Brain (organoid and tissue), 16 donors: ENCODE measurements at places on chromosomes 6 and 20. TPM values are rescaled to one million over a fixed set of nuclear protein-coding genes. Genes with fewer than 3 reads are reported as not detected.
A peak's percentile ranks its signal among the peaks of the same experiment; 100 is the strongest.

GRCh38 chr20:16301986-16302385 is 271.3 kb downstream of the KIF16B start:
- no peak for DNase-seq

GRCh38 chr6:1679688-1680068 is 70.0 kb downstream of the FOXC1 start:
- DNase-seq = no peak

The GSS gene
- 107 TPM for polyA plus RNA-seq

The PSORS1C2 gene
- not detected for polyA plus RNA-seq

The HLA-DOB gene
- not detected for polyA plus RNA-seq

GRCh38 chr20:59232618-59233017 is 67.8 kb upstream of the EDN3 start:
- no peak for DNase-seq

The SLC17A2 gene
- polyA plus RNA-seq = not detected

GRCh38 chr6:46255528-46255927 is 84.7 kb upstream of the ENPP5 start:
- no peak for DNase-seq

The STMND1 gene
- 4.0 TPM for polyA plus RNA-seq

DNA sequence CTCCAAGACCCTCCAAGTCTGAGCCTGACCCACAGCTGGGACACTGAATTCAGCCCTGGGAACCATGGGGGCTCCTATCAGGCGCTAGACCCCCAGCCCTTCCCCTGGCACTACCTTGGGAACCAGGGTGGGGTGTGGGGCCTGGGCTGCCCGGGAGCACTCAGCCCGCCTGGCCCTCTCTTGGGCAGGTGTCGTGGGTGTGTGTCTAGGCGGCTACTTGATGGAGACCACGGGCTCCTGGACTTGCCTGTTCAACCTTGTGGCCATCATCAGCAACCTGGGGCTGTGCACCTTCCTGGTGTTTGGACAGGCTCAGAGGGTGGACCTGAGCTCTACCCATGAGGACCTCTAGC is 14.6 kb downstream of the SLC17A9 start:
- no peak for DNase-seq

DNA sequence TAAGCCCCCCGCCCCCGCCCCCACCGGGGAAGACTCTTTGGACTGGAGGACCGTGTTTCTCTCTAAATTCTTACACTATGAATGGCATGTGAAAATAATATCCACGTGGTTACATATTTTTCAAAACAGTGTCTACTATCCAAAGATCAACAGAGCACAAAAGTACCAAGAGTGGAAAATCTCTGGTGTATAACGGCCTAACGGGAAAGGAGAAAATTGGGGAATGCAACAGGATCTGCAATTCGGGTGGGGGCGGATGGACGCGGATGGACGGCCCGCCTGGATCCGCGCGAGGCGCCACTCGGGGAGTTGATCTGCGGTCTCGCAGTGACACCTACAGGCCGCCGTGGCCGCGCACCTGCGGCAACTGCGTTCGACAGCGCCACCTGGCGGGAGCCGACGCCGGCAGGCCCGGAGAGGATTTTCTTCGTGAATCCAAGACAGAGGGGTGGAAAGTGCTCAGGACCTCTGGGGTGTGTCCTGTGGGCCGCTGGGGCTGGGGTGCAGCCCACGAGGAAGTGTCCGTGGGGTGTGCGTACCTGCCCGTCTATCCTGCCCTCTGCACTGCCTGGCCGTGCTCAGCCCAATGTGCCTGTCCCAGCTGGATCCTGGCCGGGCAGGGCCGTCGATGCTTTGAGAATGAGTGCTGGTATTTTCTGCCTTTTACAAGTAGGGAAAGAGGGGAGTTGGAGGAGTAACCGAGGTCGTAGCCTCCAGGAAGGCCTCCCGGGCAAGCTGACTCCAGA is 18.6 kb downstream of the ANKRD60 start:
- peak; percentile 86 for DNase-seq
